RPMI7951 (cell line): ENCODE measurements at places on chromosomes 4 and X.
A peak's percentile ranks its signal among the peaks of the same experiment; 100 is the strongest.

- DNase-seq = no peak
These were observed 613.4 kb upstream of the NR3C2 start for GRCh38 chr4:149055624-149056023.

GRCh38 chrX:57172544-57172943 is 35.3 kb upstream of the SPIN2A start:
- no peak for DNase-seq

- no peak for DNase-seq
These were observed 48.5 kb upstream of the CLCN4 start for GRCh38 chrX:10108288-10108687.

DNA sequence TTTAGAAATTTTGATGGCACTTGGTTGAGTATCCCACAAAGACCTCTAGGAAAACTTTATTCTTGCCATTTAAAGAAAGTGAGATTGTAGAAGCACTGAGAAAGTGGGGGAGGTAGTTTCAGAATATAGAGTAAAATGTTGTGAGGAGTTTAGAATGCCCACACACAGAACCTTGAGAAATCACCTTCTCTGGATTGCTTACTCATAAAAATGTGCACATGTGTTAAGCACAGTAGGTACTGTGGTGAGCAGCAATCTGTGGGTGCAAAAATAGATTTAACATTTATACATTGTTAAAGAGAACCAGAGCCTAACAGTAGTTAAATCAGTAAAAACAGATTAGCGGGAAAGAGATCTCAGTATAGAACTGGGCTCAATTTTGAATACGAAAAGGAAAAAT is 201.2 kb upstream of the NWD2 start:
- DNase-seq = no peak

GRCh38 chr4:11155208-11155867 is 273.4 kb downstream of the HS3ST1 start:
- DNase-seq = no peak

DNA sequence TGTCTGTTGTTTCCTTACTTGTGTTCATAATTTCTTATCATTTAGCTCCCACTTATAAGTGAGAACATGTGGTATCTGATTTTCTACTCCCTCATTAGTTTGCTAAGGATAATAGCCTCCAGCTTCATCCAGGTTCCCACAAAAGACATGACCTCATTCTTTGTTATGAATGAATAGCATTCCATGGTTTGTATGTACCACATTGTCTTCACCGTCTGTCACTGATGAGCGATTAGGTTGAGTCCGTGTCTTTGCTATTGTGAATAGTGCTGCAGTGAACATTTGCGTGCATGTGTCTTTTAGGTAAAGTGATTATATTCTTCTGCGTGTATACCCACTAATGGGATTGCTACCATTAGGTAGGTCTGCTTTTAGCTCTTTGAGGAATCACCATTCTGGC is 624.3 kb upstream of the EPHA5 start:
- DNase-seq = peak; percentile 59

DNA sequence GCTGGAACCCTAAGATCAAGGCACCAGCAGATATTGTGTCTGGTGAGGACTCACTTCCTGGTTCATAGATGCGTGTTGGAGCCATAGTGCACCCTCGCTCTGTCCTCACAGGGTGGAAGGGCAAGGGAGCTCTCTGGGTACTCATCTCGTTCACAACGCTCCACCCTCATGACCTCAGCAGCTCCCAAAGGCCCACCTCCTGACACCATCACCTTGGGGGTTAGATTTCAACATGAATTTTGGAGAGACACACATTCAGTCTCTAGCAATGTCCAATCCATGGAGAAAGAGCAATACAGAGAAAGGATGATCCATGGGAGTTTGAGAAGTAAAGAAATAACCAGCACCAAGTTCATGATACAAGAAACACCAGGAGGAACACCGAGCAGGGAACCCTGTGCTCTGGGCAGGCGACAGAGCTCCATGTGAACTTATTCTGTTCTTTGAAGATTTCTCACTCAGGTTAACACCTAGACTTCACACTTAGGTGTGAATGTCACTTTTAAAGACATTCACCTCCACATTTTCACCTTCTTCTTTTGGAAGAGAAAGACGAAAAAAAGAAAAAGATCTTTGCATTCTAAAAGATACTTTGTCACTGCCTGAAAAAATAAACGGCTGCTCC is 171.8 kb upstream of the FAM9B start:
- DNase-seq = no peak

- DNase-seq = no peak
These were observed 116.4 kb downstream of the ANAPC4 start for GRCh38 chr4:25493466-25493865.

DNA sequence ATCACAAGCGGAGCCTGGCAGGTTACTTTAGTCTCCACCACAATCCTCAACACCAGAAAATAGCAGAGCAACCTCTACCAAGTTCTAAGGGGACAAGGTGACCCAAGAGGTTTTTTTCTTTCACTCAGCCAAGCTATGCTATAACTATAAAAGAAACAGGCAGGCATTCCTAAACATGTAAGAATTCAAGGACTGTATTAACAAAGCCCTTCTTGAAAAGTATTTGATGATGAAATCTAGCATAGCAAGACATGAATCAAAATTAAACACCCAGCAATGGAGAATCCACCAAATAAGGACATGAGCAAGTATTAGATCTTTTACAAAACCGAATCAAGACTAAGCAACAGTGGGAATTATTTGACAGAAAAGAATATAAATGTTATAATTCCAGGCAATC is 25.7 kb upstream of the C1QTNF7 start:
- DNase-seq = no peak

- no peak for DNase-seq
These were observed 1.2 kb upstream of the PDZD4 start for GRCh38 chrX:153831429-153832150.

- no peak for DNase-seq
These were observed 17.8 kb downstream of the IDS start for GRCh38 chrX:149487292-149487691.

GRCh38 chr4:122606364-122607043 is 14.4 kb downstream of the IL21 start:
- no peak for DNase-seq

DNA sequence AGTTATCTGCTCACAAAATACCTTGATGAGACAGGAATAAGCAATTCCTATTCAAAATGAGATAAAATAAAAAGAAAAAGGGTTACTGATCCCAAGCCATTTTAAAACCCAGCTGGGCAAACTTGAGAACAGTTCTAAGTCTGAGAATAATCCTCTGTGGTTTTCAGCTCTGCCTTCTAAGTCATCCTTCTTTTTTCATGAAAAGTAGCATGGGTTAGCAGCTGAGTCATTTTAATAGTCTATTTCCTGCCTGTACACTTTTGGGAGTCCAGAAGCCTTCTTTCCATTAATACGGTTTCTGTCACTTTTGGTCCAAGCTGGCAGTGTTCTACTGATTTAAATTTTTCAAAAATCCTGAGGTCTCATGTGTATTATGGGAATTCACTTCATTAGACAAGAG is 374.3 kb downstream of the IQCM start:
- DNase-seq = peak; percentile 56

GRCh38 chrX:150365051-150365989 is 2.2 kb downstream of the MAMLD1 start:
- peak; percentile 52 for DNase-seq

- no peak for DNase-seq
These were observed 6.9 kb upstream of the ARX start for GRCh38 chrX:25022499-25023325.

- DNase-seq = no peak
These were observed 85.8 kb upstream of the PUDP start for GRCh38 chrX:7233580-7234406.

DNA sequence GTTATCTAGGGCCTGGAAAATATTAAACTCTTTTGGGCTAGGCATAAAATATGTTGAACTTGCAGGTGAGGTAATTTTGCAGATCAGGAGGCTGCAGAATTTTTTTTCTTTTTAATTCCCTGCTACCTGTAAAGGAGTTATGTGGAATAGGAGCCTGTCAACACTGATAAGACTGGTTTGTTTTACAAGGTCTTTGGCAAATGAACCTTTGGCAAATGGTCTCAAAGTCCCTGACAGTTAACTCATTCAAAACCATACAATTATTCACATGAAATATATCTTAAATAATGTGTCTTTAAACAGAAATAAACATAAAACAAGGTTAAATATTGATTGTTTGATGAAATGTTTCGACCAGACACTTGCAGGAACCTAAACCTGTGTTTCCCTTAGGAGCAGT is 340.2 kb downstream of the GASK1B start:
- no peak for DNase-seq

- peak; percentile 82 for DNase-seq
These were observed 292.9 kb downstream of the TLL1 start for GRCh38 chr4:166165829-166166420.

DNA sequence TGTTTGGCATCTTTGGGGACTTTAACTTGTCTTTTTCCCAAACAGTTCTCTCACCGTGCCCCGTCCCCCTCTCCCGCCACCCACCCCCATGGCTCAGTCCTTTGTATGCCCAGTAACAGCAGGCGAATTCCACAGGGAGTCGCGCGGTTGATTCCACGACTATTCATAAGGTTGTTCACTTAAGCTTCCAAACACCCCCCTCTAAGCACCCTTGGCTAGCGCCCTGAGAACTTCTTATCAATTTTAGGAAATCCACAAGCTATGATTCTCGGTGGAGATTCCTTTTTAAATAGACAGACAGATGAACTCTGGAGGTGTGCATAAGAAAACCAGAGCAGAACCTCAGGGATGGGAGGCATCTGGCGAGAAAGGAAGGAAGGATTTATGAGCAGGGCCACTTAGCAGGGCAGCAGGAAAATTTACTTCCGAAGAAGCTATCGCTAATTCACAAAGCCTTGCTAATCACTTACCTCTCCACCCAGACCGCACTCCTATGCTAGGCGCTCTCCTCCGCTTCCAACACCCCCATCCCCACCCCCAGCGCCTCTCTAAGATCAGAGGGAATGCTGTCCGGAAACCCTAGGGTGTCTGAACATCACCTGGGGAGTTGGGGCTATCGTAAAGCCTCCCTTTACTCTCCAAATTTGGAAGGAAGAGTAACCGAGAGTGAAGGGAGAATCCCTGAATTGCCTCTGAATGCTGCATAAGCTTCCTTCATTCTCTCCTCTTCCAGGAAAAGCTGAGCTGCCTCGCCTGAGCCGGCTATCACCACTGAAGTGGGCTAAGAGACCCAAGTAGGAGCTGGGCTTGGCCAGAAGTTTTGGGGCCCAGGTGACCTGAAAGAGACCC is 1.7 kb downstream of the UNC5C start:
- DNase-seq = no peak

GRCh38 chrX:70979136-70979762 is 48.4 kb upstream of the SLC7A3 start:
- peak; percentile 63 for DNase-seq

DNA sequence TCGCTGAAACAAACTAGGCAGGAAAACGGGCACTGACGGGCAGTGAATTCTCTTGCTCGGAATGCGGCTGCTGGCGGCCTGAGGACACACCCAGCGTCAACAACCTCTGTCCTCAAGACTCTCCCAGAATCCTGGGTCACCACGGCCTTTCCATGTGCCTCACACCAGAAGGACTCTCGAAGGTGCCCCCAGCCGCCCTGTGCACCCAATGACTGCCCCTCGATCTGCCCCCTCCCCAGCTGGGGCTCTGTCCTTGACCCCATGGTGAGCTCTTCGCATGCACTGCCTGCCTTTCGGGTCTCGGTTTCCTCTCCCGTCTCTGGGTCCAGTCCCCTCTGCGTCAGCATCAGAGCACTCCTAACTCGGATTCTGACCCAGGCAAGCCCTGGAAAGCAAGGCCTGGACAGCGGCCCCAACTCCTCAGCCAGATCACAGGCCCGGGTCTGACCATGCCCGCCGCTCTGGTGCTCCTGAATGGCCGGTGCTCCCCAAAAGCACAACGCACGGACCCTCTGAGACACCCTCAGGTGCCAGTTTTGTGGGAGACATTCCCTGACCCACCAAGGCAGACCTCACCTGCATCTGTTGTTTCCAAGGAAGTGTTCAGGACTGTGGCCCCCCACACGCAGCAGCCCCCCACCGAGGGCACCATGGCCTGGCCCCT is 56.0 kb downstream of the ACOX3 start:
- DNase-seq = no peak

- no peak for DNase-seq
These were observed 327.0 kb upstream of the CTSO start for GRCh38 chr4:156280686-156281085.

DNA sequence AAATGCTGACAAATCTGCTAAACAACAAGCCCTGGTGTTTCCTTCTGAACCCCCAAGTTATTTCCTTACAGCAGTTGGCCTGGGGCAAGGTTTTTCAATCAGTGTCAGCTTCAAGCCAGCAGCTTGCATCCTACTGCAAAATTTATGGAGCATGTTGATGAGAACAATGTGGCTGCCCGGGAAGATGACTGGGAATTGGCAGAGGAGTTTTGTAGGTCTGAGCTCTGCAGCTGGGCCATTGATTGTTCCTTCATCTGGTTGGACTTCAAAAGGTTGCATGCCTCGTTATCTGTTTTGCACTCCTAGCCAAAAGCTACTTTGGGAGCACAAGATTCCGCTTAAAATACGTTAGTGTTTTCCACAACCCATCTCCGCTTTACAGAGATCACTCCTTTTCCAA is 1030.3 kb upstream of the LCORL start:
- peak; percentile 21 for DNase-seq

GRCh38 chrX:36961590-36961989 is 46.6 kb upstream of the FAM47C start:
- peak; percentile 5 for DNase-seq

DNA sequence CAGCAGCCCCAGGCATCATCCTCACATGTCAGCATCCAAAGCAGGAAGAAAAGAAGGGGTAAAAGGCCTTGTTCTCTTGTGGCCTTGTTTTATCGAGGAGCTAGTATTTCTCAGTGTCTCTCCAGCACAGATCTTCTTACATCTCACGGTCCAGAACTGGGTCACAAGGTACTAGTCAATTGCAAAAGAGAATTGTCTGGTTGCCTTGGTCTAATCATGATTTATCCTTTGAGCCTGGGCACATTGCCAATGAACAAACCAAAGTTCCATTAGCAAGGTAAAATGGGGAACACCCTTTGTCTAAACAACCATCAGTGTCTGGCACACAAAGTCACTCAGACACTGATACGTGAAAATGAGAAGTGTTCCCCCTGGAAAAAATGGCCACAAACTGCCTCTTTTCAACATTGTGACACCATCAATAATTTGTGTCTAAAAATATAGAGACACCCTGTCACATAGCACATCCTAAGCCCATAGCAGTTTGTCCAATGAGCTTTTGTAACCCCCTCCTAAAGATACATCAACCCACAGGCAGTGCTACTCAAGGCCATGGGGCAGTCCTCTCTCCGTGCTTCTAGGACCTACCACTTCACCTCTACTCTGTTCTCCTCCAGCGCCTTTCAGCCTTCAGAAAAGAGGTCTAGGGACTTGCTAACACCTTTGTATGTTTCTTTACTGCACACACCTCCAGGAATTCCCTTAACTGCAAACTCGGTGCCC is 534.4 kb downstream of the MID1IP1 start:
- DNase-seq = no peak

GRCh38 chr4:52713456-52713937 is 37.7 kb downstream of the ERVMER34-1 start:
- no peak for DNase-seq
